ENCODE measurements at places on chromosomes 12 and 14. TPM values are rescaled to one million over a fixed set of nuclear protein-coding genes. Genes with fewer than 3 reads are reported as not detected.

DNA sequence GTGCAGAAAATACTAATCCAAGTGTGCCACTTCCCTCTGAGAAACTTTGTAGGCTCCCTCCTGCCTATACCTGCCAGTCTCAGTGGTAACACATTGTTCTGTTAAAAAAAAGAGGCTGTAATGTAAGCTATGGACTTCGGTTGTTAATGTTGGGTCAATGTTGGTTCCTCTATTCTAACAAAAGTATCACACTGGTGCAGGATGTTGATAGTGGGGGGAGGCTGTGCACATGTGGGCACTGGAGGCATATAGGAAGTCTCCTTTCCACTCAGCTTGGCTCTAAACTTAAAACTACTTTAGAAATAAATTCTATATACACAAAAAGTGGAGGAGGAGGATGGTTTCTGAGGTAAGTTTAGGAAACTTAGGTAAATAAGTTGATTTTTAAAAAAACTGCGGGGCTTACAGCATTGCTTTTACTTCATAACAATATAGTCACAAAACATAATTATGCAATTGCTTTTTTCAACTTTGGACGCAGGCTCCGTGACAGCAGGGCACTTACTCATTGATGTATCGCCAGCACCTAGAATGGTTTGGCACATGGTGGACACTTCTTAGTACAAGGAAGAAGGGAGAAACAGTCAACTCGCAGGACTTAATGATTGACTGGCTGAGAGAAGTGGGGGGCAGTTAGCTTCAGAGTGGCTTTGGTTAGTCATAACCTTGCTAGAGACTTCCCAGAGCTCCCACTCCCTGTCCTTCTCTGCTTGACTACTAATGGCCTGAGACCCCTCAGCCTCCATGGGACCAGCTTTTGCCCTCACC lies 7.9 kb upstream of the NYNRIN start:
- no peak for DNase-seq

Gene NPFF
- not detected for total RNA-seq

DNA sequence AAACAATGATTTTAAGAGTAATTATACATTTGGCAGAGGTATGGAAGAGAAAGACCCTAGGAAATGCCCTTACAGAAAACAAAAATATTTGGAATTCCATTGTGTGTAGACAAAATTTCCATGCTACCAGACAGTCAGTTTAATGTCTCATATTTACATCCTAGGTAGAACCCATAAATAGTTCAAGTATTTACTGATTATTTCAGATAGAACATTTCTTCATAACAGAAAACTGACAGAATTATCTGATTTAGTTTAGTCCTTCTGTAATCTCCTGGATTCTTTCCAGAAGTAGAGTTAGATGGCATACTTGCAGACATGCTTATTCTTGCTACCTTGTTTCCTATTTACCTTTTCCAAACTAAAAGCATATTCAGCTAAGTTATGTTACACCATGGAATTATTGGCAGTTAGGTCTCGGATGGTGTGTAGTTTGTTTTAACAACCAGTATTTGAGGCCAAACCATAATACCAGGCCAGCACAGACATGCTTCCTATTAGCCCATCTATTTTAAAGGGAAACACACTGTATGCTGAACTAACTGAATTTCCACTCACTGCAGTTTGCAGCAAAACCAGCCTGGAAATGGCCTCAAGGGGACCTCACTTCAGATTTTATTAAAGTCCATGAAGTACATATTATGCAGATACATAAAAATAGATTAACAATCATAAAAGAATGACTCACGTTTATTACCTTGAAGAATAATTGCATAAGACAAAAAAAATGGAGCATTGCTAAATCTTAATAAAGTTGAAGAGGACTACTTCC lies 126.6 kb upstream of the LRIG3 start:
- no peak for DNase-seq

- no peak for DNase-seq
Measured at GRCh38 chr14:28760431-28760996, 6.1 kb upstream of the FOXG1 start.

GRCh38 chr14:104957146-104958113 lies 20.7 kb downstream of the AHNAK2 start:
- no peak for DNase-seq

Gene GRIN2B
- total RNA-seq = 0.41 TPM

- no peak for DNase-seq
Measured at GRCh38 chr14:72559669-72560255, 334.1 kb downstream of the DPF3 start.

DNA sequence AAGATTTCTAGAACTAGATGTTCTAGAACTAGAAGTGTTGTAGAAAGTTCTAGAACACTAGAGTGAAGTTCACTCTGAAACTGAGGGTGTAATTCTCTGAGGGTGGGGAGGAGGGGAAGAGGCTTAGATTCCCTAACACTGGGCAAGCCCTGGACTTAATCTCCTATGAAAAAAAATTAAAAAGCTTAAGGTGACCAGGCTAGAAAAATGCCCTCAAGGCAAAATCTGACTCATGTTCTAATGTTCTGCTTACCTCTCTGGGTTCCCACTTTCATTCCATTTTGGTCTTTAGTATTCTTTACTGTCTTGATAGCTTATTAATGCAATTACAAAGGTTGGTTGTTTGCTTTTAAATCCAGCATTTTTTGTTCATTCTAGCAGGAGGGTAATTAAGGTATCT lies 101.5 kb downstream of the KICS2 start:
- no peak for DNase-seq

Gene DHRS4L2
- total RNA-seq = 19.7 TPM

- no peak for DNase-seq
Measured at GRCh38 chr14:83548061-83548839, 1981.7 kb upstream of the FLRT2 start.

DNA sequence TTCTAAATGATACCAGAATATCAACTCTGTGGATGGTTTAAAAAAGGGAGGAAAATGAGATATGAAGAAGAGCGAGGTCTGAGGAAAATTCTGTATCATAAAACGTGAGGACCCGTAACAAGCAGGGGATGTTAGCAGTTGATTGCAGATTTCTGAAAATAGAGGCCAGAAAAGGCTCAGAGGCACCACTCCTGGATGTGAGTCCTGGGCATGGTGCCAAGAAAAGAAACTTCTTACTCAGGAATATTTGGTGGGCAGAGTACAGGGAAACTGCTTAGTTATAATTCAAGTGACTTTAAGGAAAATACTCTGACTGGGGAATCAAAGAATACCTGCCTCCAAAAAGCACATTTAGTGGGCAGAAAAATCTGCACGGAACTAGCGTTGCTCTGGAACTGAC lies 85.5 kb downstream of the PRICKLE1 start:
- DNase-seq = no peak
